Right forelimb (tissue), 1 donor: ENCODE measurements at places on chromosomes 6 and 20.

DNA sequence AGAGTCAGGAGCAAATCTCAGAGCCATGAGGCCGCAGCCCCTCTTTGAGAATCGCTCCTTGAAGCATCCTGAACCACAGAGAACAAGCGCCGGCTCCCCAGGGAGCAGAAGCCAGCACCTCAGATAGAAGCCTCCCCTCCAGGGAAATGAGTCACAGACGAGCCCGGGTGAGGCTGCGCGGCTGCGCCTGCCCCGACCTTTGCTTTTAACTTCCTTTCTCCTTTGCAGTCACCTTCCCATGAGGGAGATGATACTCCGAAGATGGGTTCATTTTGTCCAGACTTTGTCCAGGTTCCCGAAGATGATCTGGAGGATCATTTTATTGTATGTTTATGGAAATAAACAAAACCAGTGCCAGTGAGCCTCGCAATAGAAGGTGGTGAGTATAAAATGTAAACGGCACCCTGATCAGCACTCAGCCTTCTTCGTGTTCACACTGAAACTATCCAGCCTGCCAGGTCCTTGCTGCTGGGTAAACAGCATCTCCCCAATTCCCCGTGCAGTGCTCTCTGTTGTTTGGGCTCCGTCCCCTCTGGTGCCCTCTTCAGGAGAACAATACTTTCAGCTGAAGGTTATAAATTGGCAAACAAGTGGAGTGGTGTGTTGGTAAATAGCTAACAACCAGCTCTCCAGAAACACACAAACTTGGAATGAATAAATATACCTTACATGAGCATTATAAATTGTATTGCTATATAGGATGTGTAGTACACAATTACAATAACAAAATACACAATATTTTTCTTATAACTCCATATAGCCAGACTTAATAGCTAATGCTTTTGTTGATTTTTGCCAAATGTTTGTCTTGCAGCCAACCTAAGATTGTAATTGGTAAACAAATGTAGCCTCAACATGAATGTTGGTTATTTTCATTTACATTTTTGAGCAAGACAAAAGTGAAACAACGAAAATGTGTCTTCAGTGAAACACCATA lies 41.4 kb upstream of the TMEM181 start:
- DNase-seq = peak; percentile 51

DNA sequence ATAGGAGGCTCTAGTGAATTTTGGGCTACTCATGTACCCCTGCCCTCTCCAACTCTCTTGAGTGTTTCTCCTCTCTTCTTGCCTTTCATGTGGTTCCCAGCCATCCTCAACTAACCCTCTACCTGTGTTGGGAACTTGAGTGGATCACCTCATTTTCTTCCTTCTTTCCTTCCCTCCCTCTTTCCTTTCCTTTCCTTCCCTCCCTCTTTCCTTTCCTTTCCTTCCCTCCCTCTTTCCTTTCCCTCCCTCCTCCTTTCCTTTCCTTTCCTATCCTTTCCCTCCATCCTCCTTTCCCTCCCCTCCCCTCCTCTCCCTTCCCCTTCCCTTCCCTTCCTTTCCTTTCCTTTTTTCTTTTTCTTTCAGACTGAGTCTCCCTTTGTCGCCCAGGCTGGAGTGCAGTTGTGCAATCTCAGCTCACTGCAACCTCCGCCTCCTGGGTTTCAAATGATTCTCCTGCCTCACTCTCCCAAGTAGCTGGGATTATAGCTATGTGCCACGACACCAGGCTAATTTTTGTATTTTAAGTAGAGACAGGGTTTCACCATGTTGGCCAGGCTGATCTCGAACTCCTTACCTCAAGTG lies 63.8 kb downstream of the BTBD3 start:
- DNase-seq = no peak

- no peak for DNase-seq
Observed at GRCh38 chr20:47875297-47876025, 90.2 kb upstream of the SULF2 start.

- DNase-seq = peak; percentile 59
Observed at GRCh38 chr20:59994697-59995122, 36.5 kb downstream of the CDH26 start.

GRCh38 chr6:132749111-132749510 lies 8.6 kb downstream of the VNN2 start:
- no peak for DNase-seq

DNA sequence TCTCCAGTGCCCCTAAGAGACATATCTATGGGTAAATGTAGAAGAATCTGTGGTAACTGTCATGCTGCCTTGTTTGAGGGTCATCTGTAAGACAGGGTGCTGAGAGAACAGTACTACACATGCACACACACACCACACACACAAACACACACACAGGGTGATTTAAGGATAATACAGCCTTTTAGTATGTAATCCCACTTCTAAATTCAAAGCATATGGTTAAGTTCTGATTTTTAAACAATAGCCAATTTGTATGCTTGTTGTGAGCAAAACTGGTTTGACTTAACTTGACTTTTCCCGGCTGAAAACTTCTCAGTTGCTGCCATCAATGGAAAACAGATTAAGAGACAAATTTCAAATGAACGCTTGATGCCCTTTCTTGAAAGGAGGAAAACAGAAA lies 241.8 kb downstream of the ADGRG6 start:
- no peak for DNase-seq

DNA sequence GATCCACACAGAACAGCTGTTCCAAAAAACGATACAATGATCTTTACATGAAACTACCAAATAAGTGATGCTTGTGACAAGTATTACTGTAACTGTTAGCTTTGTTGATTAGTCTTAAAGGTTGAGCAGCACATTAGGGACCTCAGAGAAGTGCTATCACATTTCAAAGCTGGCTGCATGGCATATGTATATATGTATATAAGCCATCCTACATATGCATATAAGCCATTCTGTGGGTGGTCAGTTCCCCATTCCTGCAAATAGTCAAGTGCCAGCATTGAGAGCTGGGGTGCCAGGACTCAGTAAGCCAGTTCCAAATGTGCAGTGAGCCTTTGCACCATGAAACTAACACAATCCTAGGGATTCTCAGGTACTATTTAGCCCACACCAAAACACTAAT lies 296.3 kb downstream of the FOXC1 start:
- no peak for DNase-seq

DNA sequence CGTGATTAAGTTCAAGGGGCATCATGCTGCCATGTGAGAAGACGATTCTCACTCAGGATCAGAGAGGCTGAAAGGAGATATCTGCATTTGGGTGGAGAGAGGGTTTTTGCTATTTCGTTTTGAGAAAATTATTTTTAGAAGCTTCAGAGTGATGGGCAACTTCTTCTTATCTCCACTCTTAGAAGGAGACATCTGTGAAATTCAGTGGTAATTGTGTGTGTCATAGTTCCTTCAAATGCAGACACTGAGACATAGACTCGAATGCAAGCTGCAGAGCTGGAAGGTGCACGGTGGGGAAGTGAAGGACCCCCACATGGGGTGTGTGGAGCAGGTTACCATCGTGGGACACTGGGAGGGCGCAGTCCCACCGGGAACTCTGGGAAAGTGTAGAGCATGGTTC lies 116.8 kb downstream of the PRND start:
- DNase-seq = no peak
